ENCODE measurements at places on chromosomes 12 and 14. TPM values are rescaled to one million over a fixed set of nuclear protein-coding genes. Genes with fewer than 3 reads are reported as not detected.

The GLIPR1L1 gene
- total RNA-seq = not detected

The NAV3 gene
- 1.1 TPM for total RNA-seq

The SERPINA5 gene
- total RNA-seq = 0.32 TPM

The TMED10 gene
- 245 TPM for total RNA-seq

The BLOC1S1 gene
- total RNA-seq = 158 TPM

GRCh38 chr12:12406762-12407161 lies 49.9 kb downstream of the BORCS5 start:
- peaks cover 24% of the 10 kb centered on the region for H3K4me1 ChIP-seq
- no peaks in the 10 kb centered on the region for H3K36me3 ChIP-seq
- no peaks in the 10 kb centered on the region for H3K27me3 ChIP-seq
- no peak for DNase-seq

GRCh38 chr14:32121948-32122347 lies 44.8 kb downstream of the ARHGAP5 start:
- H3K4me1 ChIP-seq = peaks cover 12% of the 10 kb centered on the region
- no peak overlapping the region for H3K4me3 ChIP-seq
- H3K27me3 ChIP-seq = no peaks in the 10 kb centered on the region
- DNase-seq = no peak
- H3K36me3 ChIP-seq = no peaks in the 10 kb centered on the region

DNA sequence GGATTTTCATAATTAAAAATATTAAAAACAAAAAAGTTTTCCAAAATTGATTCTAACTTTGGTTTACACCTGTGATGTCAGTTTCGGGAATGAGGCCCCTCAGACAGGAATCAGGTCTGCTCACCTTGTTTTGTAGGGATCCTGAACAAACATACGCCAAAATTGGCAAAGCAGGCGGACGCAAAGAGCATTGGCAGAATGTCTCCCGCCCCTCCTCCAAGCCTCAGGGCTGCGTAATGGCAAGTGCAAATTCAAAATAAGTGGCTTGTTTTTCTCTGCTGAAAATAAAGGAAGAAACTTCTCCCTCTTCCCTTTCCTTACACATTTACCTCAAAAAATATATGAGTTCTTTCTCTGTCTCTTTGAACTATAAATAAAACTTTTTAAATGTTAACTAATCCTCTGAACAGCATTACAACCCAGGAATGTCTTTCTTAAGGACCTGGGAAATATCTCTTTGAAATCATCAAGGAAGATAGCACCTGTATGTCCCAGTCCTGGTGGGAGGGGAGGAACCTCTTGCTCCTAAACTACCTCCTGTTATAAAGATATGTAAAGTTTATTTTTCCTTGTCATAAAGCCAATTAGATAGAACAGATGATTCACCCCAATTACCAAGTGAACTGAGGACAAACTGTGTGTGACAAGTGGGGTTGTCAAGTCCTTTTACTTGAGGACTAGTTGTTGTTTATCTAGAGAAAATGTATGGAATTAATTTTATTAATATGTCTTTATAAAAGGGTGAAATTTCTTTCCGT lies 16.5 kb downstream of the OR6J1 start:
- no peak for DNase-seq
- no peaks in the 10 kb centered on the region for H3K4me1 ChIP-seq
- no peak overlapping the region for H3K27ac ChIP-seq
- no peak overlapping the region for H3K4me3 ChIP-seq
- no peaks in the 10 kb centered on the region for H3K36me3 ChIP-seq

- no peak for DNase-seq
- no peak overlapping the region for H3K4me3 ChIP-seq
- no peaks in the 10 kb centered on the region for H3K4me1 ChIP-seq
These were observed 46.5 kb downstream of the PAPLN start for GRCh38 chr14:73283608-73284379.

GRCh38 chr12:121390856-121391255 lies 9.1 kb upstream of the RNF34 start:
- DNase-seq = no peak
- no peaks in the 10 kb centered on the region for H3K4me1 ChIP-seq
- H3K27ac ChIP-seq = no peak overlapping the region
- no peaks in the 10 kb centered on the region for H3K36me3 ChIP-seq

GRCh38 chr14:96573473-96574100 lies 71.4 kb downstream of the PAPOLA start:
- no peaks in the 10 kb centered on the region for H3K27me3 ChIP-seq
- H3K27ac ChIP-seq = no peak overlapping the region
- H3K4me1 ChIP-seq = peaks cover 7% of the 10 kb centered on the region
- DNase-seq = no peak
- no peak overlapping the region for H3K4me3 ChIP-seq

DNA sequence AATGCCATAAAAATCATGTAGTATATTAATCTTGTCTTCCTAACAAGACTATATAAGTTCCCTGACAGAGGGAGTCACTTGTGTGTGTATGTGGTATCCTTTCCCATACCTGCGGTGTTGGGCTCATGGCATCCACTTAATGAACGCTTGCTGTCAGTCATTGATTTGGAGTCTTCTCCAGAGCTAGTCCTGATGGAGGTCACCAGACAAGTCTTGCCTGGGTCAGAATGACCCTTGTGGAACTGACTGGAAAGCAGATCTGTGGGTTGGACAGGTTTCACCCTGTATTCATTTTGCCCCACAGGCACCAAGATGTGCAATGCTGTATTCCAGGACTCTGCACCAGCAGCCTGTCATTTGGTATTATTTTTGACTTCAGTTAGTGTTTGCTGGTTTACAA lies 27.3 kb upstream of the WNK1 start:
- no peak overlapping the region for H3K4me3 ChIP-seq
- no peak overlapping the region for H3K27ac ChIP-seq
- no peaks in the 10 kb centered on the region for H3K27me3 ChIP-seq
- no peak for DNase-seq

DNA sequence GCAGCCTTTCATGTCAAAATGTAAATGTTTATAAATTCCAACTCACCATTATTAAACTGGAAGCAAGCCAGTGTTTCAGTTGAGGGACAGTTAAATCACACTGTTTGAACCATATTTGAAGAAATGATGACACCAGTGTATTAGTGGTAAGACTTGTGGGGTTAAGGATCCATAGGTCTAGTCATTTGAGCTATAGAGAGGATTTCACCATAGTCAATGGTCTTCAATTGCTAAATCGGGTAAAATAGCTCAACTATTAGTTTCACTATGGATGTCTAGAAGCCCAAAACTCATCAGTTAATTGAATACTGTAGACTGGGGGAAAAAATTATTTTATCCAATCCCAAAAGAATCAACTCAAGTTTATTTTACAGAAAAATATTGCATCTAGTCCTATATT lies 659.1 kb downstream of the NRXN3 start:
- H3K27ac ChIP-seq = no peak overlapping the region
- DNase-seq = no peak
- no peaks in the 10 kb centered on the region for H3K4me1 ChIP-seq
- H3K4me3 ChIP-seq = no peak overlapping the region

GRCh38 chr14:23910101-23910875 lies 43.3 kb upstream of the DHRS4 start:
- no peak overlapping the region for H3K4me3 ChIP-seq
- DNase-seq = peak; percentile 54
- no peaks in the 10 kb centered on the region for H3K4me1 ChIP-seq

- no peak overlapping the region for H3K4me3 ChIP-seq
- H3K27me3 ChIP-seq = no peaks in the 10 kb centered on the region
- H3K36me3 ChIP-seq = peaks cover 59% of the 10 kb centered on the region
- H3K4me1 ChIP-seq = no peaks in the 10 kb centered on the region
These were observed 78.3 kb downstream of the BAZ1A start for GRCh38 chr14:34796902-34797301.

- no peaks in the 10 kb centered on the region for H3K27me3 ChIP-seq
- peaks cover 11% of the 10 kb centered on the region for H3K4me1 ChIP-seq
- no peak for DNase-seq
These were observed 7.7 kb downstream of the VRK1 start for GRCh38 chr14:96804895-96805294.

DNA sequence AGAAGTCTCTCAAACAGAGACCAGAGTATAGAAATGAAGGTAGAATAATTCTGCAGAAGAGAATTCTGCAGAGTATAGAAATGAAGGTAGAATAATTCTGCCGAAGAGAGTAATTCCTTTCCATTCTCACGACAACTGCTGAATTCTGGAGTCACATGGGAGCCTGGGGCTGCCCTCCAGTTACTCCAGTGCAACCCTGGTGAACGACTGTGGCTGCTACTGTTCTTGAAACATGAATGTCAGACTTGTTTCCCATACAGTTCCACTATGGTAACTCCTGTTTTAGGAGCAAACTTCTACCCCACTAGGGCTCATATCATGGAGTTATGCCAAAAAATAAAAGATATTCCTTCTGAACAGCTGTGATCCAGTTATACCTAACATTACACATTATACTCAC lies 164.4 kb downstream of the KICS2 start:
- no peaks in the 10 kb centered on the region for H3K27me3 ChIP-seq
- no peak overlapping the region for H3K4me3 ChIP-seq
- H3K27ac ChIP-seq = no peak overlapping the region
- DNase-seq = no peak

DNA sequence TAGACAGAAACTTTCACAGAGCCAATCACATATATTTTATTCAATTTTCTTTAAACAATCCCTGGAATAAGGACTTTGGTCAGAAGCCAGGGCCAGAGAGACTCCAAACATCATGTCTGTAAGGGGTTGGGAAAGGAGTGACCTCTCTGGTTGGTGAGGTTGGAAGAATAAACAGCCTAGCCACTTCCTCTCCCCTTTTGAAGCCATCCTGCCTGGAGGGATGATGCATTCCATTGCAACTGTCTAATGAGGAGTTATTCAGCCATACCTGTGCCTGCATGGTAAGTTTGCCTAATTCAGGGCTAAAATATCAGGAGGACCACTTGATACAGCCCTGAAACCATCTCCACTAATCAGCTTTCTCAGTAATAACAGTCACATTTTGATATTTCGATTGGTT lies 299.8 kb downstream of the KCNH5 start:
- no peak overlapping the region for H3K4me3 ChIP-seq
- no peaks in the 10 kb centered on the region for H3K27me3 ChIP-seq
- H3K36me3 ChIP-seq = no peaks in the 10 kb centered on the region
- no peaks in the 10 kb centered on the region for H3K4me1 ChIP-seq
- DNase-seq = no peak

- no peaks in the 10 kb centered on the region for H3K27me3 ChIP-seq
- no peaks in the 10 kb centered on the region for H3K36me3 ChIP-seq
- peak; percentile 71 for DNase-seq
These were observed 187.0 kb downstream of the ETV6 start for GRCh38 chr12:11836282-11837151.

DNA sequence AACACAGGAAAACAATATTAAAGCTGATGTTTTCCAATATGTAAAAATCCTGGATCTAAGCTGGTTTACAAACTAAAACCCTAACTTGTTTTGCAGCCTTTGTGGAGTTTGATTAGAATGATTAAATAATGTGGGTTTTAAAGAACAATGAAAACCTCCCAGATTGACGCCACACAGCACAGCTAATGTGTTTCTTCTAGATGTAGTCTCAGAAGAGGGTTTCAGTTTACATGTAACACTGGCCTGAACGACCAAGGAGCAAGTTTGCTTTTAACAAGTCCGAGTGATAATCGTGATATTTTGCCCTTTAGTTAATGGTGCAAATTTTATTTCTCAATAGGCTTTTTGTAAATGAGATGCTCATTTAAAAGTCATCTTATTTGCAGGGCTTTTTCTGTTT lies 11.0 kb downstream of the HMGA2 start:
- peaks cover 7% of the 10 kb centered on the region for H3K27me3 ChIP-seq
- H3K36me3 ChIP-seq = no peaks in the 10 kb centered on the region
- no peaks in the 10 kb centered on the region for H3K4me1 ChIP-seq
- H3K4me3 ChIP-seq = no peak overlapping the region
- H3K27ac ChIP-seq = no peak overlapping the region

DNA sequence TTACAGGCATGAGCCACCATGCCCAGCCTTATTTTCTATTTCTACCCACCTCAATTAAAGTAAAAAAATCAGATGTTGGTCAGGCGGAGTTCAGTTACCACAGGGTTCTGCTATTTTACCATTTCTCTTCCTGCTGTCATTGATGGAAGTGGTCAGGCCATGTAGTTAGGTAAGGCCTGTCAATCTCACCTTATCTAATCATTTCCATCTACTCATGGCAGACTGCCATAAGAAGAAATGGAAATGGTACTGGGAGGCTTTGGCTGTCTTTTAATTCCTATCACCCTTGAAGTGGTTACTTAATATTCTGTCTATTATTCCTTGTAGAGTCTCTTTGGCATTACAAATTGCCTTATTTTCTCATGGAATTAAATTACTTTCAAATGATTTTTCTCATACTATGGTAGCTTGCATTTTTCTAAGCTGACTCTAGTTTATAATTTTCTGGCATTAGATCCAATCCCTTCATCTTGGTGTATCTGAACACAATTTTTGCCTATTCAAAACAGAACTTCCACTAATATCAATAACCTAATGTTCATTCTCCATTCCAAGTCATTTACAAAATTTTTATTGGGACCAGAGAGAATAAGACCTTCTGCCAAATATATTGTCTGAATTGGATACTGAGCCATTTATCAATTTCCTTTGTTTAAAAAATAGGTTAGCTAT lies 198.7 kb downstream of the DACT1 start:
- H3K27me3 ChIP-seq = no peaks in the 10 kb centered on the region
- no peaks in the 10 kb centered on the region for H3K4me1 ChIP-seq
- H3K4me3 ChIP-seq = no peak overlapping the region
- H3K27ac ChIP-seq = no peak overlapping the region

DNA sequence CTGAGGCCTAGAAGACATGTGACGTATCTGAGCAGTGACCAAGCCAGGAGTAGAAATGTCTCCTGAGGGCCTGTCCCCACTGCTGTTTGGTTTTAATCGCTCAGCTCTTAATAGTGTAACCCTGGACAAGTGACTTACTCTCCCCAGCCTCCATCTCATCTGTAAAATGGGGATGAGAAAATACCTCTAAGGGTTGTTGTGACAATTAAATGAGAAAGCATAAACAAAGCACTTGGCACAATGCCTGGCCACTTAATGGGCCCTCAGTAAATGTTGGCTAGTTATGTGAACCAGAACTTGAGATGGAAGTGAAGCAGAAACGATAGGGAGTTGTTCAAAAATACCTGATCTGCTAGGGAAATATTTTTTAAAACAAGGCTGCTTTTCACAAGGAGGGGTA lies 58.2 kb downstream of the HMGA2 start:
- no peaks in the 10 kb centered on the region for H3K36me3 ChIP-seq
- H3K4me1 ChIP-seq = peaks cover 7% of the 10 kb centered on the region
- H3K27ac ChIP-seq = peak overlapping the region; percentile 55
- DNase-seq = no peak
- H3K4me3 ChIP-seq = no peak overlapping the region

DNA sequence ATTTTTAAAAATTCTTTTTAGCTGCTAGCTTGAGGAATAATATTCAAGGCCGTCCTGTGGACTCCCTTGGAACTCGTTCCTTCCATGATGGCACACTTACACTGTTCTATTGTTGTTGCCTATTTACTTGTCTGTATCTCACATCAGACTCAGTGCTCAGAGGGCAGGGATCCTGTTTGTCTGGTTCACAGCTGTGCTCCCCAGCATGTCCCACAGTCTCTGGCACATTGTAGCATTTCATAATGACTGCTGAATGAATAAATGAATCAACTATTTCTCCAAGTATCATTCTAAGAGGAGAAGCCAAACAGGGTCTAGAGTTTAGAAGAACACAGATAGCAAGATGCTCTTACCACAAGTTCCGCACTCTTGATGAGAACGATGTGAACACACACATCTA lies 48.0 kb downstream of the NTN4 start:
- no peak overlapping the region for H3K4me3 ChIP-seq
- no peaks in the 10 kb centered on the region for H3K4me1 ChIP-seq
- no peaks in the 10 kb centered on the region for H3K36me3 ChIP-seq
